ENCODE measurements at places on chromosomes 1 and 21.

- DNase-seq = no peak
Observed at GRCh38 chr21:31897311-31897710, 24.5 kb downstream of the HUNK start.

GRCh38 chr1:114854693-114855320 lies at the start of gene SYCP1:
SYCP1 (plus strand) TSS chr1:114854863; CDS start chr1:114855465, 602 bp downstream.
- DNase-seq = no peak

DNA sequence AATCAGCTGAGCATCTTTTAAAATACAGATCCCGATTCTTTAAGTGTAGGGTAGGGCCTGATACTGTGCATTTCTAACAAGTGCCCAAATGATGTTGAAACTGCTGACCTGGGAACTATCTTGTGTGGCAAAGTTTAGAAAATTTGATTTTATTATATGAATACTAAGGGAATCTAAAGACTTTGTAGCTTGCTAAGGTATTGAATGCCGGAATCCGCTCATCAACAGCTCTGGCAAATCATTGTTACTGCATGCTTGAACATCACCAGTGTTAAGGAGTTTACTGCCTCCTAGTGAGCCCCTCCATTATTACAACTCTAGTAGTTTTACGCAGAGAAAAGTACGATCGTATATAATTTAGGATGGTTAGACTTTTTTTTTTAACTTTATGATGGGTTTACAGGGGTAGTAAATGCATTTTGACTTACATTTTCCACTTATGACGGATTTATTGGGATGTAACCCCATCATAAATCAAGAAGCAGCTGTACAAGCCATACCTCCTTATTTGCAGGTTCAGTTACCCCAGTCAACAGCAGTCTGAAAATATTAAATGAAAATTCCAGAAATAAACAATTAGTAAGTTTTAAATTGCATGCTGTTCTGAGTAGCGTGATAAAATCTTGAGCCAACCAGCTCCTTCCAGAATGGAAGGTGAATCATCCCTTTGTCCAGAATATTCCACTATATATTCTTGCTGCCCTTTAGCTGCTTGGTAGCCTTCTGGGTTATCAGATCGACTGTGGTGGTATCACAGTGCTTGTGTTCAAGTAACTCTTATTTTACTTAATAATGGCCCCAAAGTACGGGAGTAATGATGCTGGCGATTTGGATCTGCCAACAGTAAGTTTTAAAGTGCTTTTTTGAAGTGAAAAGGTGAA lies 892 bp downstream of the TYW3 start:
- DNase-seq = peak; percentile 35

DNA sequence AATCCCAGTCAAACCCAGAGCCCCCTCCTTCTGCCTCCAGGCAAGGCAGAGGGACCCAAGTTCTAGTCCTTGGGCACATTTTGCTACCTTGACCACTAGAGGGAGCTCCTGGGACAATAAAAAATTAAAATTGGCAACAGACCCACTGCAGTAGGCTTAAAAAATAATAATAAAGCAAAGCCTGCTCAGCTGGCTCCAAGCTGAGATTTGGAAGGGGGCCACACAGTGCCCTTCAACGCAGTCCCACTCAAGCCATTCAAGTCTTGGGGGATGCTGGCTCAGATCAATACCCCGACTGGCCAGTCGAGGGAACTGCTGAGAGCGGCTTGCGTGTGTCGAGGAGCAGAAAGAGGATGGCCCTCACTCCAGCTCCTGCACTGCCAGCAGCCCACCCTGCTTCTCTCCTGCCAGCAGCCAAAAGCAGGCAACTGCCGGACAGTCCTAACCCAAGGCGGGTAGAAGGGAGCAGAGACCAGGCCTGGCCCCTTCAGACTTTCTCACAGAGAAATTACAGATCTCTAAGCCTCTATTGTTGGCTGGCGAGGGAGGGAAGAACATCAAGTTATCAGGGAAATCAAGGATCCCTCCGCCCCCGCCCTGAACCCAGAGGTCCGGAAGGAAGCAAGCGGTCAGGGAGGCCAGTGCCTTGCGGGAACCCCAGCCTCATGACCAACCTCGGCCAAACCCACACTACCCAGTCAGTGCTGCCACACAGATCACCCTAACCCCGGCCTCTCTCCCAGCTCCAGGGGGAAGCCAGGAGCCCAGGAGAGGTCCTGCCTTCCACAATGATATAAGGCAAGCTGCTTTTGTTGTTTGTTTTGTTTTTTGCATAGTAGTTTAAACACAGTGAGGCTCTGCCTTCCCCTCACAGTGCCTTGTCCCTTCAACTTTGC lies 4.9 kb upstream of the ALDH4A1 start:
- DNase-seq = peak; percentile 52

DNA sequence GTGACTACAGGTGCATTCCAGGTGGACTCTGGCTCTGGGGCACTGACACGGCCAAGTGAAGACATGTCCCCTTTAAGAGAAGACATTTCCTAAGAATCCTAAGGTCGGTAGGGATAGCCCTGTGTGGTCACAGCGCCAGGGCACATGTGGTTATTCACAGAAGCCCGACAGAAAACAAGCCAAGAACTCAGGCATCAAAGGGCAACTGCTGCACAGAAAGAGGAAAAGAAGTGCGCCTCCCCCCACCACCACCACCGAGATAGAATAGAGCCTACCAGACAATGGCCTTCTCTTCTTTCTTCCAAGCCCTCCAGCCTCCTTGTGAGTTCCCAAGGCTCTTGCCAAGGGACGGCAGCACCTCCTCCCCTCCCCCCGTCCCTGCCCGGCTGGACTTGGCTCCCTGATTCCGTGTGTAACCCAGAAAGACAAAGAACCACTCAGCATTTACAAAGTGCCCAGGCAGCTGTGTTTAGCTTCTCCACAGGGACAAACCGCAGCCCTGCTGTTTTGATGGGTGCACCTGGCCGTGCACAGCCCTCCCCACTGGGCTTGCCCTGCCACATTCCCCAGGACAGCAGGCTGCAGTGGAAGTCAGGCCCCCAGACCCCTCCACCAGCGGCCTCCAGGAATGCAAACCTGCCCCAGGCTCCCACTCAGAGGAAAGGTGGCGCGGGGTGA lies 30.2 kb downstream of the TMPRSS2 start:
- no peak for DNase-seq

DNA sequence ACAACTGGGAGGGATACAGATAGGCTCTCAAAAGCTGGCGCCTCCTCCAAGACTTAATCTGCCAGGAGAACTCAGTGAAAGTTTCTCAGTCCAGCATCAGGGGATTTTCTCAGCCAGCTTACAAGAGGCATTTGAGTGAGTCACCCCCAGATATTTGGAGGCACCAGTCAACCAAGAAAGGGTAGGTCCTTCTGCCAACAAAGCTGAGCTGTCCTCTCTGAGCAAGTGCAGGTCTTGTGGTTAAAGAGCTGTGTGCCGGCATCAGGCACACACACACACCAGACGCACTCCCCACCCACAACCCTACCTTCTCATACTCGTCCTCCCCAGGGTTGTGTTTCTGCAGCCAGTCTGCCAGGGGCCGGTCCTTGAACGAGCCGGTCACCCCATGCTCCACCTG lies 27.0 kb upstream of the PPP1R15B start:
- DNase-seq = no peak

DNA sequence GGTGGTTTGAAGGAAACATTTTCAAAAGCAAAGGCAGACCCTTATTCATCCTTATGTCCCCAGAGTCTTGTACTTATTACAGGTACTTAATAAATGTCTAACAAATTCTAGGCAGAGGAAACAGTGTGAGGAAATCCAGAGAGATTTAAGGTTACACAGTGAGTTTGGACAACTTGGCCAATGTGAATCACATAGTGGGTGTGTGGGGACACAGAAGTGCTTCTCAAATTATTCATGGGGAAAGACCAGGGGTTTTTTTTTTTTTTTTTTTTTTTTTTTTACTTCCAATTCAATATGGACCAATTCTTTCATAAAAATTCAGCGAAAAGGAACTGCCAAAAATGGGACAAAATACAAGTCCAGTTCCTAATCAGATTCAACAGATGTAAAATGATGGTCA lies 15.1 kb downstream of the GNG12 start:
- no peak for DNase-seq

GRCh38 chr21:35201288-35201687 lies 152.2 kb upstream of the RUNX1 start:
- no peak for DNase-seq

DNA sequence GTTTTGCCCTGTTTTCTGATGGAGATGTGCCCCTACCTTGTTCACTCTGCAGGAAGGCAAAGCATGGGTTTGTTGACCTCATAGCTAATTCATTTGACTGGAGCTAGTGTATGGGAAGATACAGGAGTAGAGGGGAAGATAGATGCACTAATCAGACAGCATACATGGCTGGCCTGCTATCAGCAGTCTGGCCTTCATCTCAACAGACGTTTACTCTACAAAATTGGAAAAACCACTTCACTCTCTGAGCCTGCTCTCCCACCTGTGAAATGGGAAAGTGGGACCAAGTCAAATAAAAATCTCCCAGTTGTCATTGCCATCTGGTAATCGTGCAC lies 235.2 kb upstream of the RAB4A start:
- DNase-seq = no peak

DNA sequence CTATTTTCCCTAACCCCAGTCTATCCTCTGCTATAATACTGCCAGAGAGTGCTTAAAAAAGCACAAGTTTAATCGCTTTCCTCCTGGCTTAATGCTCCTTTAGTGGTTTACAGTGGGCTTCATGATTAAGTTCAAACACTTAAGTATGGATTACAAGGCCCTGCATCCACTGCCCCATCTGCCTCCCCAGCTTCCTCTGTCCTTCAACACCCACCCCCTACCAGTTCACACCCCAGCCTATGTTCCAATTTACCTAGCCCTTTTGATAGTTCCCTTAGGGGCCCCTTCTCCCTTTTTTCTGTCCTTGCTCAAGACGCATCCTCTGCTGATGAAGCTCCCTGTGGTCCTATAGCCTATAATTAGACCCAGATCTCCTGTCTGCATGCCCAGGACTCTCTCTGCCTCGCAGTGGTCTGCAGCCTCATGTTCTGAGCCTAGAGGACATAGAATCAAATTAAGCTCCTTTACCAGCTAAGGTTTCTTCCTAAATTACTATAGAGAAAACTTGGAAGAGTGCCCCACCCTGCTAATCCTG lies 212.5 kb downstream of the FGGY start:
- no peak for DNase-seq

All from activated T-cell treated with anti-CD3 and anti-CD28 coated beads for 24 hours (primary cell).